NCI-H345 (cell line): ENCODE measurements at places on chromosomes 7 and 10.

DNA sequence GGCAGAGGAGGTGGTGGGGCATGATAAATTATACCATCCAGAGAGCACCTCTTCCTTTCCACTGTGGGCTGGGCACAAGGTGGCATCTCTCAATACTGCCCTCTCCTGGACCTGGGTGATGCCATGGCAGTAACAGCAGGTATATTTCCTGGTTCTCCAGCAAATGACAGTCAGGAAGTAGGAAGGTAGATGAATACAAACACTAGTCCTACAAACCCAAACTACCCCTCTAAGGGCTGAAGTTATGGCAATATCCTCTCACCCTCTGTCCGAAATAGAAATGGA lies 1004.9 kb downstream of the KCNMA1 start:
- DNase-seq = peak; percentile 50

GRCh38 chr10:117635826-117636225 lies 93.3 kb downstream of the EMX2 start:
- DNase-seq = no peak

DNA sequence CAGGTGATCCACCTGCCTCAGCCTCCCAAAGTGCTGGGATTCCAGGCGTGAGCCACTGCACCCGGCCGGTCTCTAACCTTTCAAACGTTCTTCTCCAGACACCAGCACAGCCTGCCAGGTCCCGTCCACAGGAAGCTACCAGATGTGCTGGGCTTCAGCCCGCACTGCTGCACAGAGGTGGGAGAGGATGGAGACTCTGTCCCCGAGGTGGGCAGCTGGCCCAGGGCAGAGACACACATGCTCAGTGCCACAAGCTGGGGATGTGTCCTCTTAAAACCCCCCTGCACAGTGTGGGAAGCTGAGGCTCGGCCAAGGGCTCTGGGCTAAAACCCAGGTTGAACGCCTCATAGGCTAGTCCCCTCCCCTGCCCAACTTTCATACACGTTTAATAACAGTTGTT lies 9.4 kb downstream of the NUDT1 start:
- DNase-seq = no peak

DNA sequence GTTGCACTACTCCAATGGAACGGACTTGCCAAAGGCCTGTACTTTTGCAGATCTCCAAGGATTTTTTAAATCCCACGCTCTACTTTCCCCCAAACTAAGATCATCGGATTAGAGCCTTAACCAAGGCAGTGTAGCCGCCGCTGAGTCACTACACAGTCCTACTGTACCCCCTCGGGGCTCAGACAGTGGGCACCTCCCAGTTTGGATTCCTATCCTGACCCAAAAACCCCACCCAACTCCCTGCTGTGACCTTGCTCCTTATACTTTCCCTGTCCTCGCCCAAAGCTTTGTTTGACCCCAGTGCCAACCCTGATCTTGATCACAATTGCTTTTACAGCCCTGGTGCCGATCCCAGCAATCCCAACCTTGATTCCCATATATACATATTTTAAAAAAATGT lies 17.5 kb upstream of the PLAU start:
- DNase-seq = no peak

- DNase-seq = no peak
Observed at GRCh38 chr7:42238709-42239366, 1.8 kb upstream of the GLI3 start.

GRCh38 chr7:156919132-156919713 lies 26.2 kb upstream of the LMBR1 start:
- no peak for DNase-seq

GRCh38 chr7:102202556-102202955 lies 84.1 kb upstream of the SH2B2 start:
- no peak for DNase-seq

GRCh38 chr7:53476566-53476965 lies 441.1 kb downstream of the POM121L12 start:
- DNase-seq = no peak

- DNase-seq = no peak
Observed at GRCh38 chr10:48948470-48949037, 8.9 kb upstream of the LRRC18 start.

GRCh38 chr10:121640266-121640665 lies 42.0 kb upstream of the FGFR2 start:
- DNase-seq = no peak

DNA sequence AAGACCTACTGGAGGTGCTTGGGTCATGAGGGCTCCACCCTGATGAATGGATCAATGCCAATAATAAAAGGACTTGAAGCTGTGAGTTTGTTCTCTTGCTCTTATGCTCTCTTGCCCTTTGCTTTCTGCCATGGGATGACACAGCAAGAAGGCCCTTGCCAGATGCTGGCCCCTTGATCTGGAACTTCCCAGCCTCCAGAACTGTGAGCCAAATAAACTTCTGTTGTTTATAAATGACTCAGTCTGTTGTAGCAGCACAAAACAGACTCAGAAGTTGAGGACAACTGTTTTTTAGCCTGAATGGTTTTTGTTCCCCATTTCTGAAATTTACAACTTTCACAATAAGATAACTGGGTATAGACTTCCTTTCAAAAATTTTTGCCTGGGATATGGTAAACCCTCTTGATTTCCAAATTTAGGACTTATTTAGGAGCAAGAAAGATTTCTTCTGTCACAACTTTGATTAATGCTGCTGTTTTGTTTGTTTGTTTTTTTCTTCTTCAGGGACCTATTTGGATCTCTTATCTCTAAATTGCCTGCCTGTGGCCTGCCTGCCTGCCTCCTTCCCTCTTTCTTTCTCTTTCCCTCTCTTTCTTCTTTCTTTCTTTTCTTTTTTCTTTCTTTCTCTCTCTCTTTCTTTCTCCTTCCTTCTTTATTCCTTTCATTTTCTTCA lies 12.1 kb downstream of the ENTPD1 start:
- DNase-seq = no peak

DNA sequence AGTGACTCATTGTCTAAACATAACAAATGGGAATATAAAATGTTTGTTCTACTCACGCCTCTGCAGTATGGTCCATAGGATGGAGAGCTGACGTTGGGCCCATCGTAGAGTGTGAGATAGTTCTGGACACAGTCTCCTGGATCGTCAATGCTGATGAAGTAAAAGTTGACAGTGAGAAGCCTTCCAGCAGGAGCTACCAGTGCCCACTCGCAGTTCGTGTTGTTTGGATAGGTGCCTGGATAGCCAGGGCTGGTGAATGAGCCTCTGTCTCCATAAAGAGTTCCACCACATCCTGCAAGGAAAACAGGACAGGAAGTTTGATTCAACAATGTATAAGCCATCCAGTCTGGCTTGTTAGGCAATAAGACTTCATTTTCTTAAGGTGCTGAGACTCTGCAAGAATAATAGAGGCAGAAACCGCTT lies 79.6 kb downstream of the OR13A1 start:
- DNase-seq = no peak

GRCh38 chr7:101428093-101428866 lies 65.6 kb downstream of the COL26A1 start:
- DNase-seq = no peak

DNA sequence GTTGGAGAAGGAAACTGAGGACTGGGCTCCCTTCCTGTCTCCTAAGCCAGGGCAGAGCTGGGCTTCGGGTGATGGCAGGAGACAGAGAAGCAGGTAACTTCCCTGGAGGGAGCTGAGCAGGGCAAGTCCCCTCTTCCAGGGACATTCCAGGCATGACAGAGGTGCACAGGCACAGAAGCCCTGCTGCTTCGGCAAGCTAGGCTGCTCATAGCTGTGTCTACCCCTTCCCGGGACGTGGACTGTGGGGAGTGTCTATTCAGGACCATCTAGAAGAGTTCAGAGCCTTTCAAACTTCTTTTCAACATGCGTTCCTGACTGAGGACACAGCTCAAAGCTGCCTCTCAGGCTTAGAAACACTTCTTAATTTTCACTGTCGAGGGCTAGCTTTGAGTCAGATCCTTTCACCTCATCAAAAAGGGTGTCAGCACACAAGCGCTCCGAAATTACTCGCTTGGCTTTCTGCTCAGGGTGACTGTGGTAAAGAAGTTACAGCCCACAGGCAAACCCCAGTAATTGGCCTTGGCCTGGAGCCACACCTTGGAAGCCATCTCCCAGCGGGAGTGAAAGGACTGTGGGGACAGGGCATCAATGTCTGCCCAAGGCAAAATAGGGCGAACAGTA lies 63.7 kb upstream of the STEAP1B start:
- no peak for DNase-seq

DNA sequence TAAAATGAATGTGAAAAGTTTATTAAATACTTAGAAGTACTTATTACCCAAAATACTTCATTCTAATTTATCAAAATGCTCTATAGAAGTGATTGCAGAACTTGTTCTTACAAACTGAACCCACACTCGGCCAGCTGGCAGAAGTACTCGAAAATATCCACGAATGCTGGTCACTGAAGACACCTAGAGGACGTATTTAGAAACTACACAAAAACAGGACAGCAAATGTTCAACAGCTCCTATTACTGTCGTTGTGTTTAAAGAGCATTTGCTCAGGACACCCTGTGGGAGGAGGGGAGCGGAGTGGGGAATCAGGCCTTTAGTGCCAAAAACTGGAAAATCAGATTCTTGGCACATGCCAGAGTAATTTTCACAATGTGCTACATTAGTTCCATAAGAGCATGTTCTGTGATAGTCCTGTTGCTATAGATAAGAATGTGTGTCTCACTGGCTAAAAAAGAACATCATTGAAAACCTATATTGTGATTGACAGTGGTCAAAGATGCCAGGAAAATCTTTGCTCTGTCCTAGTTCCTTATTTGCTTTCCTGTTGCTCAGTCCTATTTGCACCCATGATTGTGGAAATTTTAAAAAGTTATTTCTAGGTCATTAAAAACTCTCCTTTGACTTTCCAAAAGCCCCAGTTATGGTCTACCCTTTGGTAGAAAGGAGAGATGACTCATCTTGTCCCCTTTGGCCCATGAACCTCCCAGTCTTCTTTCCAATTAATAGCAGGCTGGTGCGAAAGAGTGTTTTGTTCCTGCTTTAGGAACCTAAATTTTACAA lies 49.0 kb upstream of the NRBF2 start:
- DNase-seq = peak; percentile 55

DNA sequence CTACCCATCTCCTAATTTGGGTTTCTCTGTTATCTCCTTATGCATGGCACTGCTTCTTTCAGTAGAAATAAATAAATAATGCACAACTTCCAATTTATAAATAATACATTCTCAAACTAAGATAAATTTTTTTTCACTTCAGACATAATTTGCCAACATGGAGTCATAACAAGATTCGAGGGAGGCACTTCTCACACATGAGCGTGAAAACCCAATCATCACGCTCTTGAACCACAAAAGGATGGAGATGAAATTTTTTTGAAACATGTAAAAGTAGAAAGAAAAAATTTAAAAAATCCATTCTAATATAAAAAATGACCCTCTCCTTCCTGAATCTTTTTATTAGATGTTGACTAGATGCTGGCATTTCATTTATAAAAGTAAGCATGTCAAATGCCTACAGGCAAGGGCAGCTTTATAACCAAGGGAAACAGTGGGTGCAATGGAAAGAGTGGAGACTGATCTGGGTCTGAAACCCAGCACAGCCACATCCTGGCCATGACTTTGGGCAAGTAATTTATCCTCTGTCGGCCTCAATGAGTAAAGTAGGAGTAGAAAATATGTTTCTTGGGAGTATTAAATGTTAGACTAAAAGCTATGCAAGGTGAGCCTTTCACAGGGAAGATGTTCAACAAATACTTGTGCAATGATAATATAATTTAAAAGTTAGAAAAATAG lies 185.0 kb downstream of the STK31 start:
- no peak for DNase-seq

DNA sequence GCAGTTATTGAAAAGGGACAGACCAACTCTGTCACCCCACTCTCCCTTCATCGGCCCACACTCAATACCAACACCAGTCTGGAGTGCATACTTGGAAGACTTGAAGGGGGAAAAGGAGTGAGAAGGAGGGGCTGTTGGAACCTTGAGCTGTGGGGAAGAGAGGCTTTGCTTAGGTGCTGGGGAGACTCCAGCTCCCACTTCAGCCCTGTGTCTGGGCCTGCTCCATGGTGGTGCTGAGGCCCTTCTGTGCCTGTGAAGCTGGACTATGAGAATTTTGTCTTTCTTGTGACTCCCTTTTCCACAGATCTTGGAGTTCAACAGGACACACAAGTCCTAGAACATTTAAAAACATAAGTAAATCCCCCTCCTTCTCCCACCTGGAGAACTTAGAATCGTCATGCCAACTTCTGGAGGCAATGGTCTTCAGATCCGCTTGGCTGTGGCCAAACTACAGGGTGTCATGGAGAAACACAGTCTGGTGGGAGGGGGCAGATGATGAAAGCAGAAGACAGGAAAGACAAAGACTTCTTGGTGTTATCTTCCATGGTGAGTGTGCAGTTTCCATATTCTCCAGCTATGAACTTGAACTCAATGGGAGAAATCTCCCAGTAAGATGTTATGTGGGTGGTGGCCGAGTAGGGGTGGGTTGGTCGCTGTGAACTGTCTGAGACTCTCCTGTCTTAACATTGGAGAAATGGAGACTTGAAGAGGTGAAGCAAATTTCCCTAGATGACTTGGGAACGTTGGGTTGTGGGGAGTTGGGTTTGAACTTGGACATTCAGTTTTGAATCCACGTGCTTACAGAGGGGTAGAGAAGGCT lies 18.4 kb upstream of the GIMAP8 start:
- no peak for DNase-seq

DNA sequence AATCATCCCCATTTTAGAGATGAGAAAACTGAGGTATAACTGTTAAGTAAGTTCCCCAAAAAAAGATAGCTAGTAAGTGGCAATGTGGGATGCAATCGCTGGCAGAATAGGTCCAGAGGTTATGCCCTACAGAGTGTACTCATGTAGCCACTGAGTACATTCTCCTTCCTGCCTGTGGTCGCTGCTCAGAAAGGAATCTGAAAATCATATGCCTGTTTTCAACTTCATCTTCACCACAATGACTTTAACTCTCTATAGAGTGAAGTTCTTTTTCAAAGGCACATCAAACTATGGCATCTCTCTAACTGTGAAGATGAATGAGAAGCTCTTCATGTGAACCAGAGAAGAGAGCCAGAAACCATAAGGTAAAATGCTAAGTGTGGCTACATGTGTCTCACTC lies 162.2 kb upstream of the SLC25A13 start:
- no peak for DNase-seq

DNA sequence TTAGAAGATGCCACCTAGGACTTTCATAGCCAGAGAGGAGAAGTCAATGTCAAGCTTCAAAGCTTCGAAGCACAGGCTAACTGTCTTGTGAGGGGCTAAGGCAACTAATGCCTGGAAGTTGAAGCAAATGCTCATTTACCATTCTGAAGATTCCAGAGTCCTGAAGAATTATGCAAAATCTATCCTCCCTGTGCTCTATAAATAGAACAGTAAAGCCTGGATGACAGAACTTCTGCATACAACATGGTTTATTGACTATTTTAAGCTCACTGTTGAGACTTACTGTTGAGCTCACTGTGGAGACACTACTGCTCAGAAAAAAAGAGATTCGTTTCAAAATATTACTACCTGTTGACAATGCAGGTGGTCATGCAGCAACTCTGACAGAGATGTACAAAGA lies 28.6 kb downstream of the TNS3 start:
- no peak for DNase-seq

- DNase-seq = no peak
Observed at GRCh38 chr10:128073890-128074289, 52.3 kb downstream of the MKI67 start.

- no peak for DNase-seq
Observed at GRCh38 chr7:44667190-44667589, 60.8 kb downstream of the OGDH start.

GRCh38 chr7:29158795-29159423 lies 12.6 kb upstream of the CPVL start:
- no peak for DNase-seq

GRCh38 chr7:135208102-135208793 lies 3.1 kb downstream of the WDR91 start:
- DNase-seq = no peak

- no peak for DNase-seq
Observed at GRCh38 chr7:144534196-144534595, 130.7 kb upstream of the NOBOX start.
